ENCODE measurements at places on chromosomes 11 and 22.

GRCh38 chr11:72719144-72719543 lies 33.1 kb downstream of the ARAP1 start:
- no peak for DNase-seq

DNA sequence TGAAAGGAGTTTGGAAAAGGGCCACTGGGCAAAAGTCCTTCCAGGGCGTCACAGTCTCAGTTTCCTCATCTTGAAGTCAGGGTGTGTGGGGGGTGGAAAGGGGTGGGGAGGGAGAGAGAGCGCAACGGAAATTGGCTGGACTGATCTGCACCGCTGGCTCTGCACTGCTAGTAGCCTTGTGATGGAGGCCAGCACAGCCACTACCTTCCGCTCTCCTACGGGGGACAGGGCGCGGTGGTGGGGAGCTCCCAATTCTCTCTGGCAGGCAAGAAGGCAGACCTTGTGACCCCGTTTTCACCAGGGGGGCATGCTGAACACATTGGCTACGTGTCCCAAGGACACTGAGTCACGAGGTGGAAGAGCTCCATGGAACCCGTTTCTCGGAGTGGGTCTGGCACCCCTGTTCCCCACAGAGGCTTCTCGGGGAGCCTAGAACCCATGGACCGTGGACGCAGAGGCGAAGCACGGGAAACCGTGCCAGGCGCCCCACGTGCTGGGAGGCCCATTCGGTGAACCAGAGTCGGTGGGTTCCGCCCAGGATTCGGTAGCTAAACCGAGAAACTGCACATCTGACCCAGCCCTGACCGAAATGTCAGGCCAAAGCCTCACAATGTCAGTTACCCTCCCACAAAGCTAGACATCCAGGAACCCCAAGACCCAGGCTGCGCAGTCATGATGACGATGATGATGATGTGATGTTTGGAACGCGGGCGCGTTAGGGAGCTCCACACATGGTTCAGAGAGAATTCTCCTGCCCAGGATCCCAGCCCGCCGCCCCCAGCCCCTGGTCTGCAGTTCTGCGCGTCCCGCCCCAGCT lies 28.3 kb upstream of the WNT11 start:
- DNase-seq = no peak

- DNase-seq = no peak
These were observed 5.9 kb upstream of the BDNF start for GRCh38 chr11:27705873-27706820.

DNA sequence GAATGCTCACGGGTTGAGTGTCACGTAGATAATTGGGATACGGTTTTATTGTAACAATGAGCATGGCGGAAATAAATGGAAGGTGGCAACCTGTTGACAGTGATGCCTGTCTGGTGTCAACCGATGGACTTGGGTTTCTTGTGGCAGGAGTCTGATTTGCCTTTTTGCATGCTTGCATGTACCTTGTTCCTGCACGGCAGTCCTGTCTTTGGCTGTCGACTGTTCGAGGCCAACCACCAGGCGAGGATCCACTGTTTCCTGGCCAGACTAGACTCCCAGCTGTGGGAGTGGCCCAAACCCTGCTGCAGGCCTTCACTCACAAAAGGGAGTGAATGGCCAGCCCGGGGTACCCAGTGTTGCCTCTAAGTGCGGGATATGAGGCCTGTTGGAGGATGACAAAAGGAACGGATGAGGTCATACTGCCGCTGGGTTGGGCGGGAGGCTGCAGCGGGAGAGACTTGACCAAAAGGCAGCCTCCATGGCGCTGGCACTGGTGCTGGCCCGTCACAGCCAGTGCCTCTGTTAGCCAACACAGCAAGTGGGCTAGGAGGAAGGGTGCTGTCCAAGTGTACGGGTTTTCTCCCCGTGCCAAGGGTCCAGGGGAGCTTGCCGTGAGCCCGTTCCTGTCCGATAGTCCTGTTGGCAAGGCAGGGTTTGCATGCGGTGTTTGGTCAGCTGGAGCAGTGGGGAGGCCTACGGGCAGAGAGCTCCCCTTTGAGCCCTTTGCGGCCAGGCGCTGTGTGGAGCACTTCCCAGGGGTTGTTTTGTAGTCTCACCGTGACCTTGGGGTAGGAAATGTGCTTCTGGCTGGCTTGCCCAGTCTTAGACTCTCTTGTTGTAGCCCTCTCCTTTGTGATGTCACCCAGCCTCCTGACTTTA lies 974 bp downstream of the DGCR8 start:
- DNase-seq = peak; percentile 50

DNA sequence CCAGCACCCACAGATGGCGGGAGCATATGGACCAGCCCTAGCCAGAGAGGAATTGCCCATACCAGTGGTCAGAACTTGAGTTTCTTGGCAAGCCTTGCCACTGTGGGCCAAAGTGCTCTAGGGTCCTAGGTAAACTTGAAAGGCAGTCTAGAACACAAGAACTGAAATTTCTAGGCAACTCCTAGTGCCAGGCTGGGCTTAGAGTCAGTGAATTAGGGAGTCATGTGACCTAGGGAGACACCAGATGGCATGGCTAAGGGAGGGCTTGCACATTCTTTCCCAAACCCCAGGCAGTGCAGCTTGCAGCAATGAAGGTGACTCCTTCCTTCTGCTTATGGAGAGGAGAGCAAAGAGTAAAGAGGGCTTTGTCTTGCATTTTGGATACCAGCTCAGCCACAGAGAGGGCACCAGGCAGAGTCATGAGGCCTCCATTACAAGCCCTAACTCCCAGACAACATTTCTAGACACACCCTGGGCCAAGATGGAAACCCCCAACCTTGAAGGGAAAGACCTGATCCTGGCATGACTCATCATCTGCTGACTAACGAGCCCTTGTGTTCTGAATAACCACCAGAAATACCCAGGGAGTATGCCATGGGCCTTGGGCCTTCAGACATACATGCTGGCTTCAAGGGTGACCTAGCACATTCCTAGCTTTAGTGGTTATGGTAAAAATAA lies 19.2 kb upstream of the OR56A3 start:
- no peak for DNase-seq

DNA sequence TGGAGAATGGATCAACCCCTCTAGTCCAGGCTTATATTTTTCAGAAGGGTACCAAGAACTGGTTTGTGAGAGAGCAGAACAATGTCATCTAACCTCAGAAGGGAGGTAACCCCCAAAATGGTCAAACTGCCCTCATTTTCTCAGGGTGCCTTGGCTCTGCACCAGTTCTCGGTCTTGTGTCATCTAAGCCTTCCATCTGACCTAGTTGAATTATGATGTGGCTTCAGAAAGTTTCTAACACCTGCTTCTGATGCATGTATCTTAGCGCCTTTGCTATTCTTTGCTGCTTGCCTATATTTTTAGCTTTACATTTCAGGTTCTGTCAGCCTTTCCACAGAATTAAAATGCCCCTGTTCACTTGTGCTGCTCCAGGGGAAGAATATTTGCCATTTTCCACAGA lies 91.7 kb upstream of the E2F8 start:
- no peak for DNase-seq

DNA sequence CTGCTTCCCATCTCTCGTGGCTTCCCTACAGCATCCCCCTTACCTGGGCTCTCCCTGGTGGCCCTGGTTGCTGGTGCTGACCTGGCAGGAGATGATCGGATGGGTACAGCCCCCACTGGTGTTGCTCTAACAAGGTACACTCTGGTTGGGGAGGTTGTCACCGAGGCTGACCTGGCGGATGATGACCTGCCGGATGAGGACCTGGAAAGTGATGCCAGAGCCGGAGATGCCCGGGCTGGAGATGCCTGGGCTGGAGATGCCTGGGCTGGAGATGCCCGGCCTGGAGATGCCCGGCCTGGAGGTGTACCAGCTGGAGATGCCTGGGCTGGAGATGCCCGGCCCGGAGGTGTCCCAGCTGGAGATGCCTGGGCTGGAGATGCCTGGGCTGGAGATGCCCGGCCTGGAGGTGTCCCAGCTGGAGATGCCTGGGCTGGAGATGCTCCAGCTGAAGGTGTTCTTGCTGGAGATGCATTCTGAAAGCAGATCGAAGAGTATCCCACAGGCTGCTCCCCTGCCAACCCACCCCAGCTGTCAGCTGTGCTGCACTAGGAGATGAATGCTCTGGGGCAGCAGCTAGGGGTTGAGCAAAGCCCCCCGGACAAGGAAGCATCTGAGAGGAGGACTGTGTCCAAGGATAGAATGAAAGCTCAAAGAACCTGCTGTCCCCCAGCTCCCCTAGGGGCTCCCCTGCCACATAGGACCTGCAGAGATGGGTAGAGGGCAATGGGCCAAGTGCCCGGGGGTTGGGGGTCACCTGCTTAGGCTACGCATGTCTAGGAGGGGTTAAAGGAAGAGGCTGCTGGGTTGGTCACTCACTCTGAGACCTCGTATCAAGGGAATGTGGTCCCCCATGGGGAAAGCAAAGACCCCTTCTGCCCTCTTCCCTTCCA lies 10.6 kb downstream of the TMPRSS13 start:
- DNase-seq = no peak

DNA sequence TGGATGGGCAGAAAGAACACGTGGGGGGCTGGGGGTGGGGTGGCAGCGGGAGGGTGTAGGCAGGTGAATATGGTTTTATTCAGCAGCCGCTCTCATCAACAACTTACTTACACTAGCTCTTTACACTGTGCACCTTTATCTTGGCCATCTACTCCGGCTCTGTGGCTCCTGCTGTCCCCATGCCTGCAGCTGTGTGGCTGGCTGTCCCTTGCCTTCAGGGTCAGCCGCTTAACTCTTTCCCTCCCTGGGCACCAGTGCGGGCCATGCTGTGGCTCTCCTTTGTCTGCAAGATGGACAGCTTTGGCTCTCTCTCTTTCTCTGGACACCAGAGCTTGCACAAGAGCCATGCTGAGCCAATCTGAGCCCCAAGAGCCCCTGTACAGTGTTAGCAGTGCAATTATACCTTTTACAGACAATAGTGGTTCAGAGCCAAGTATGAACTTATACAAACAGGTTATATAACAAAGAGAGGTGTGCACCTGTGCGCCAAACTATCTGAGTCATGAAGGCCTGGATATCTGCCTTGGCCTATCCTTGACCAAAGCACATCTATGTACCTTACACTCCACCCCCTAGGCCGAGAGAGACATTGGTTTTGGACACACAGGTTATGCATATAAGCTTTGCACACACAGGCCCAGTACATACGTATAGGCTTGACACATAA lies 94.3 kb upstream of the CTSC start:
- DNase-seq = peak; percentile 21

DNA sequence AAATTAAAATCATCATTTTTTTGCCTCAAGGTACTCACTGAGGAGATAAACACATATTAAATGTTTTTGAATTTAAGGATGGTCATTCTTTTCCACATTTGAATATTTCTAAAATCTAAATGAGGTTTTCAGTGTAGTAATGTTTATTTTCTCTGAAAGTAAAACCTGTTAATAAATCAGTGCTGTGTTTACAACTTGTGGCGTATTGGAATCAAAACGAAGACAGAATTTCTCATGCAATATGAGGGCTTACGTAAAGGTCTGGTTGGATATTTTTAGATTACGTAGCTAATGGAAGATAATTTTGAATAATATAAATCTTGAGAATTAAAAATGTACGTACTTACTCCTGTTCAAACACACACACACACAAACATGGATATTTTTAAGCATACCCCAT lies 106.8 kb upstream of the LUZP2 start:
- DNase-seq = no peak

- no peak for DNase-seq
These were observed 40.1 kb upstream of the FLI1 start for GRCh38 chr11:128653801-128654231.

GRCh38 chr11:132864811-132865576 lies 667.3 kb downstream of the OPCML start:
- DNase-seq = no peak

GRCh38 chr11:71342951-71343827 lies 90.8 kb upstream of the SHANK2 start:
- peak; percentile 22 for DNase-seq

DNA sequence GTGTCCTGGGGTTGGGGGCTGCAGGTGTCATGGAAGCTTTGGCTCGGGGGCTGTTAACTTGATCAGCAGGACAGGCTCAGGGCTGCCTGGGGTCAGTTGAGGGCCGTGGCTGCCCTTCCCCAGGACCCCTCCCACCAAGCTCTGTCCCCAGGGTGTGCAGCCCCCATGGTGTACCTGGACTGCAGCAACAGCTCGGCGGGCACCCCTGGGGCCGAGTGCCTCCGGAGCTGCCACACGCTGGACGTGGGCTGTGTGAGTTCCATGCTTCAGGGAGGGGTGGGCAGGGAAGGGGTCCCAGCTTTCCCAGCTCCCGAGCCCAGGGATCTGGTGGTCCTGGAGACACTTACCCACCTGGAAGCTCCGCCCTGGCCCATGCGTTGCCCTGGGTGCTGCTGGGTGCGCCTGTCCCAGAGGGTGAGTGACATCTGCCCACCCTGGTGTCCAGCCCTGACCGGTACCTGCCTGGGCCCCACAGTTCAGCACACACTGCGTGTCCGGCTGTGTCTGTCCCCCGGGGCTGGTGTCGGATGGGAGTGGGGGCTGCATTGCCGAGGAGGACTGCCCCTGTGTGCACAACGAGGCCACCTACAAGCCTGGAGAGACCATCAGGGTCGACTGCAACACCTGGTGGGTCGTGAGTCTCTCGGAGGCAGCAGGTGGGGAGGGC lies 11.3 kb downstream of the MUC5B start:
- no peak for DNase-seq

GRCh38 chr11:87012089-87012488 lies 25.6 kb upstream of the TMEM135 start:
- no peak for DNase-seq

DNA sequence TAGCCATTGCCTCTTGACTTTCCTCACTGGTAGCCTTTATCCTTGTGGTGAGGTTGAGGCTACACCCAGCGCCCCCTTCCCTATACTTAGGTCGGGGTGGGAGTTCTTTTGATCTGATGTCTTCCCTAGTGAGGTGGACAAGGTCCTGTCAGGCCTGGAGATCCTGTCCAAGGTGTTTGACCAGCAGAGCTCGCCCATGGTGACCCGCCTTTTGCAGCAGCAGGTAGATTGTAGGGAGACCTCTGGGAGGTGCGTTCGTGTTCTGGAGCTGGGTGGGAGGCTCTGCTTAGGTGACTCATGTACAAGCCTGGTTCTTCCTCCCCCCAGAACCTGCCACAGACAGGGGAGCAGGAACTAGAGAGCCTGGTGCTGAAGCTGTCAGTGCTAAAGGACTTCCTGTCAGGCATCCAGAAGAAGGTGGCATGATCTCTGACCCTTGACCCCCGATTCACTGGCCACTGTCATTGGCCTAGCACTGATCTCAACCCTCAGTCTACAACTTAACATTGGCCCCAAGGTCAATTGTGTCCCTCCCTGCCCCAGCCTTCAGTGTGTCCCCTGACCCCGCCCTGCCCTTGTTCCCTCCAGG lies 4.9 kb downstream of the INPPL1 start:
- no peak for DNase-seq

DNA sequence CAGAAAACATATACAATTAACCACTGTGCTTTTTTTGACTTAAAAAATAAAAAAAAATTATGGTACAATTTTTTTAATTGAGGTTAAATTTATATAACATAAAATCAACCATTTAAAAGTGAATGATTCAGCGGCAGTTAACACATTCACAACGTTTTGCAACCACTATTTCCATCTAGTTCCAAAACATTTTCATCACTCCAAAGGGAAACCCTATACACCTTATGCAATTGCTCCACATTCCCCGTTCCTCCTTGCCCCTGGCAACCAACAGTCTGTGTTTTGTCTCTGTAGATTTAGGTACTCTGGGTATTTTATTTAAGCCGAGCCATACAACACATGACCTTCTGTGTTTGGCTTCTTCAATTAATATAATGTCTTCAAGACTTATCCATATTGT lies 15.3 kb downstream of the DDI1 start:
- no peak for DNase-seq
